NCI-H524 (cell line): ENCODE measurements at places on chromosomes 5 and 9.

- peak; percentile 58 for DNase-seq
These were observed at the start of gene RAI14 for GRCh38 chr5:34656001-34656699. RAI14 (plus strand) TSS chr5:34656328; CDS start chr5:34686920, 30,592 bp downstream.

- DNase-seq = no peak
These were observed 2.0 kb upstream of the RALGDS start for GRCh38 chr9:133122935-133123611.

DNA sequence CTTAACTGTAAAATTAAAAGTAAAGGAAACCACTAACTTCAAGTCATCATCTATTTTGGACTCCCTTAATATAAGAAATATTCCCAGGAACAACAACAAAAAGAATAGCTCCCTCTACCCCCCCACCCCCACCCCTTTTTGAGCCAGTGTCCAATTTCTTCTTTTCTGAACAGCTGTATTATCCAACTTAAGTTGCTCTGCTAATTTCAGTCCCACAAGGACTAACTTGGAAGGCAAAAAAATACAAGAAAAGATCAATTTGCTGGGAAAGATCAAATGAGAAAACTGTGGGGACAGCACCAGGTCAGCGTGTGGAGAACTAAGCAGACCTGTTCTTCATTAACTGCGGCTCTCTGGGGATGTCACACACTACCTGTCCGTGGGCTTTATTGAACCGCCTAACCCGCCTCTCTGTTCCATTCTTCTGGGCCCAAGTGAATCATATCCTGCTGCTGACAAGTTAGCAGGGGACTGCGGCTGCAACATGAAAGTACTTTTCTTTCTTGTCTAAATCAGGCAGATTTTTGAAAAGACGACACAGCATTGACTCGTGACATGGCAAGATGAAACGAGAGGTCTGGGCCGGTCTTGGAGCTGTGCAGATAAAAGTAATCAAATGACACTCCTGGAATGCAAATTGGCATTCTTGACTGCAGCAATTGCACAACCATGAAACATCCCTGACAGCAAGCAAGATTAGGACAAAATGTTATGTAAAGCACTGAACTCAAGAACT lies 2.7 kb downstream of the BNC2 start:
- no peak for DNase-seq

- DNase-seq = no peak
These were observed 34.4 kb upstream of the ATP6V1G1 start for GRCh38 chr9:114553202-114553601.

GRCh38 chr9:99822806-99823591 lies 1.3 kb downstream of the NR4A3 start:
- peak; percentile 26 for DNase-seq
